ENCODE measurements at places on chromosomes 2 and 18.

GRCh38 chr2:8598295-8599165, 83.3 kb upstream of the ID2 start:
- DNase-seq, result no peak

DNA sequence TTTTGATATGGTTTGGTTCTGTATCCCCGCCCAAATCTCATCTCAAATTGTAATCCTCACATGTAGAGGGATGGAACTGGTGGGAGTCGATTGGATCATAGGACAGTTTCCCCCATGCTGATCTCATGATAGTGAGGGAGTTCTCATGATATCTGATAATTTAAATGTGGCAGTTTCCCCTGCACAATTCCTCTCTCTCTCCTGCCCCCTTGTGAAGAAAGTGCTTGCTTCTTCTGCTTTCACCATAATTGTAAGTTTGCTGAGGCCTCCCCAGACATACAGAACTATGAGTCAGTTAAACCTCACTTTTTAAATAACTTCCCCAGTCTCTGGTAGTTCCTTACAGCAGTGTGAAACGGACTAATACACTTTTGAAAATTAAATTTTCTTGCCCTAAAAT, 12.3 kb upstream of the KCNJ3 start:
- DNase-seq, result no peak

DNA sequence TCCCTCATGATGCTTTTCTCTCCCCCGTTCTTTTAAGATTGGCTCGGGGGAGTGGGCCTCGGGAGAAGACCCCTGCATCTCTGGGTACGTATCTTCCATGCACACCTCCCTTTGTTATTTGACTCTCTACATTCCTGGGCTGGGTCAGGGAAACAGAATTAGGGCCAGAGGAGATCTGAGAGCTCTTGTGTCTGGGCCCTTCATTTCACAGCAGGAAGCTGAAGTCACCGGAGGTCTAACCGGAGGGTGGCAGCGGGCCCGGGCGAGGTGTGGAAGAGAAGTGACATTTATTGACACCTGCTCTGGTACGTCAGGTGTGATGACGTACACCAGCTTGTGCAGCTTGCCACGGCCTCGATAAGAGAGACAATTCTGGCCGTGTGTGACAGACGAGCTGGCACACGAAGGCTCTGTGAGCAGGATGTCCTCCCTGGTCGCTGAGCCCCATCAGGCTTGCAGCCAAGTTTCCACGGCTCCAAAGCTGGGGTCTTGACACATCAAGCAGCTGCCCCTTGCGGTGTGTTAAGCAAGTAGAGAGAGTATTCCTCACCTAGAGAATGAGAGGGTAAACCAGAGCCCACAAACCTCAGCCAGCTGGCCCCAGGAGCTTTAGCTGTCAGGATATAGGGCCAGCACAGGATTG, 30.4 kb downstream of the TOGARAM2 start:
- DNase-seq, result no peak

- no peak for DNase-seq
These were observed 3.1 kb upstream of the SULT1C2 start for GRCh38 chr2:108285616-108286015.

GRCh38 chr2:74001781-74002504, 17.2 kb downstream of the TET3 start:
- DNase-seq, result no peak

- DNase-seq, result no peak
These were observed 22.0 kb downstream of the SMAD7 start for GRCh38 chr18:48928787-48929186.

DNA sequence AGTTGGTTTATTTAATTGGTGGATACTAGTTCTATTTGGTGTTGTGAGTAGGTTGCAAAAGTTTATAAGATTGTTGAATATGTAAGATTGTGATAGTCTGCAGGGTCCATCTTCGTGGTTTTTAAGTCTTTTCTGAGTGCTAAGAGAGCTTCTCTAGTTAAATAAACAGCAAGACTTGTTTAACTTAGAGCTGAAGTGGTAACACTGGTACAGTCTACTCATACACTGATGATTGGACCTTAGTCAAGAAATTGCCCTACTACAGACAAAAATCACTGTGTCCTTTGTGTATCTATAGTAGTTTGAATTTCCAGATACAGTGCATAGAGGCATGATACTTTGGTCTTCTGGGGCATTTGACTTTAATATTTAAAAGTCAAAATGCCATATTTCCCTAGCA, 94.6 kb downstream of the PHLPP1 start:
- no peak for DNase-seq

GRCh38 chr2:46964835-46965560, 49.4 kb upstream of the MCFD2 start:
- no peak for DNase-seq

- no peak for DNase-seq
These were observed 92.0 kb downstream of the DPP10 start for GRCh38 chr2:114534116-114535084.

DNA sequence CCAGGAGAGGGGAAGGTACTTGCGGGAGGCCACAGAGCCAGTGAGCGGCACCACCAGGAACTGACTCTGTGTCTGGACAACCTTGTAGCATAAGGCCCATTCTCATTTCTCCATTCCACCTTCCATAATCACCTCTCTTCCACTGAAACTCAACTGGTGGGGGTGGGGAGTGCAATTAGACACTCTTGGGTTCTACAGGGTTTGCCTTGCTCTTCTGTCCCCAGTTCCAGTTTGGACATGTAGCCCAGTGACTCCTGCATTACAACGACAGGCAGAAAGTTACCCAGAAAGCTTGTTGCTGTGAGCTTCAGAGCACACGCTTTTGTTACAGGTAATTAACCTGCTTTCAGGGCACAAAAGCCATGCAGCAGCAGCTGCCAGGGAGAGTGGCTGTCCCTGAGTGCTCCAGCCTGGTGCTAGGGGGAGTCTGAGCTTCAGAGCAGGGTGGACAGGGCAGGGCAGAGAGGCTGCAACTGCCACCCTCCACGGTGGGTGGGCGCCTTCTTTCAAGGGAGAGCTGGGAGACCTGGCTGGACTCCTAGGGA, 65.2 kb downstream of the COPS8 start:
- DNase-seq, result no peak

- DNase-seq, result no peak
These were observed 163.7 kb upstream of the NCK2 start for GRCh38 chr2:105580870-105581554.

DNA sequence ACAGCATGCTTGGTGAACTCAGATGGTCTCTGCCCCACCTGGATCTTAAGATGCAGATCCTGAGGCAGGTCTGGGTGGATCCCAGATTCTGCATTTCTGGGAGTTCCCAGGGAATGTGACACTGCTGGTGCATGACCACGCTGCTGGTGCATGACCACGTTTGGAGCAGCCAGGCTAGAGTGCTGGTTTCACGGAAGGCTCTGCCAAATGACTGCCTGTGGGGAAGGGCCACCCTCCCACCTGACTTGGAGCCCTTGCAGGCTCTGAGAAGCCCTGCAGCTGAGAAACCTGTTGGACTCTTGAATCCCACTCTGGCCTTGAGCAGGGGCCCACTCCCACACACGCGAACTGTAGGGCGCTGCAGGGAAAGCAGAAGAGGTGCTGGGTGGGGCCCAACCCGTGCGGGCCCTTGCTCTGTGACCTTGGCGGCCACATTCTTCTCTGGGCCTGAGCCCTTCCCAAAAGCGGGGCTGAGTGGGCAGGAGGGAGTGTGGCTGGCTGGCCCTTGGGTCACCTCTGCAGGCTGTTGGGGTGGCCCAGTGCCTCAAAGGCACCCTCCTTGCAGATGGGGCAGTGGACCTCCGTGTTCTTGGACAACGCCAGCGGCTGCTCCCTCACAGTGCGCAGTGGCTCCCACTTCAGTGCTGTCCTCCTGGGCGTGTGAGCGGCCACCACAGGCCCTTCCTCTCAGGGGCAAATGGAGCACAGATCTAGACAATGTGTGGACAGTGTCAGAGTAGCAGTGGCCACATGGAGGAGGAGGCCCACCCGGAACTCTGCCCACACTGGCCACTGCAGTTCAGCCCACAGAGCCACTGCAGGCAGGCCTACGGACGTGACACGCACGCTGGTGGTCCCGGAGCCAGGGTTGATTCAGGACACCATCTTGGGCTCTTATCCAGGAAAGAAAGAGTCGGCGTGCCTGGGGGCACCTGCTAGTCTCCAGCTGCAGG, 7.9 kb downstream of the ERFE start:
- DNase-seq, result no peak

DNA sequence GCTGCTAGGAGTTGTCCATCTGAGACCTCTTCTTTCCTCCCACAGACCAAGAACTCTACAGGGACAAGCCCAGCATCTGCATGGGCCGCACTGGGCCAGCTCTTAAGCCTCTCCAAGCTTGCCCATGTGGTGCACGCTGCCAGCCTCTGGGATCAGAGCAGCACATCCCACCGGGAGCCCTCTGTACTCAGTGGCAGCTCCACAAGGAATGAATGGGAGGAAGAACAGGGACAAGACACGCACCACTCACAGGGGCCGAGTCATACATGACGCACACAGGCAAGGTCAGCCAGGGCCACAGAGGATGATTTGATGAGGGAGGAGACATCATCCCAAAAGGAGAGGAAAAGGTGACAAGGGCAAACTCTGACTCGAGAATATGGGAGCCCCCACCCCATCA, 268.3 kb downstream of the KLHL29 start:
- no peak for DNase-seq

DNA sequence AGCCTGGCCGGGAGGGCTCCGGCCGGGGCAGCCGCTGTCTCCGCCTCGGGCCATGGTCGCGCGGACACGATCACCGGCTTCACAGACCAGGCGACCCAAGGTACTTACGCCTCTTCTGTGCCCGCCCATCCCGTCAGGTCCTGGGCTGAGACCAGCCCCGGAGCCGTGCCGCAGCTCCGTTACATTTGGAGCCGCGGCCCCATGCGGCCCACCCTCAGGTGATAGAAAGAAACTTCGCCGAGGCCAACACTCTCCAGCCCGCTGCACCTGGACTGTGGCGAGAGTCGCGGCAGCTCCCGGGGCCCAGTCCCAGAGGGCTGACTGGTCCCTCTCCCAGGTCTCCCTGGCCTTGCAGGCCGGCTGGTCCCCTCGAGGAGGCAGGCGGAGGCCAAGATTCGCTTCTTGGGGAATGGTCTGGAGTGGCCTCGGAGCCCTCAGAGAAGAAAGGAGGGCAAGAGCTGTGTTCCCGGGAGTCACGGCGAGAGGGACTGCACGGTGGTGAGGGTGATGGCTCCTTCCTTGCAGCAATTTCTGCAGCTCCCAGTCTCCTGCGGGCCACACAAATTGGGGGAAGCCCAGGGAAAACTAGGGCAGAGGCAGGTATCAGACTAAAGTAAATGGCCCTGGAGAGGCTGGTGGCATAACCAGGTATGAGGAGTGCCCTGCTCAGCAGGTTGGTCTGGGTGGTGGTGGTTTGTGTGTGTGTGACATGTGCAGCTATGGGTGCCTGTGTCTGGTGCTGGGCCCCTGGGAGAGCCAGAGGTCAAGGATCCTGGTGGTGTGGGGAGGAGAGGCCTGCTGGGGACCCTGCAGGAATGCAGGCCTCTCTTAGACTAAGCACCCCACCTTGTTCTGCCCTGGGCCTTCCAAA, 822 bp downstream of the GDF7 start:
- DNase-seq, result no peak

- DNase-seq, result no peak
These were observed 811 bp downstream of the ADD2 start for GRCh38 chr2:70767079-70767698.

GRCh38 chr2:45432406-45432805, 178.7 kb downstream of the SRBD1 start:
- no peak for DNase-seq

DNA sequence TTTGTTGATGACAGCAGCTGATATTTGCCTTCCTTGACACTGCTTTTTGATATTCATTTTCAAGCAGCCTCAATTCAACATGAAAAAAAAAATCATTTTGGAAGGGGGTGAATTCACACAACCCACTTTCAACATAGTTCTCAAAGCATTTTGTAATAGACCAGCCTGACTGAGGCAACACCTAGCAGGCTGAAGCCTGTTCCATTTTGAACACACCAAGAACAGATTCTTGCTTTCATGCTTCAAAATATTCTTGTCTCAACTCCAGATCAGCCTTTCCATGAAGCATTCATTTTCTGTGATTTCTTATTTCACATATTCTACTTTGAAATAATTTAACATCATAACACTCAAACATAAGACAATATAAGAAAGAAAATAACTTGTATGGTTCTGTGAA, 812.6 kb upstream of the POU3F3 start:
- DNase-seq, result no peak

DNA sequence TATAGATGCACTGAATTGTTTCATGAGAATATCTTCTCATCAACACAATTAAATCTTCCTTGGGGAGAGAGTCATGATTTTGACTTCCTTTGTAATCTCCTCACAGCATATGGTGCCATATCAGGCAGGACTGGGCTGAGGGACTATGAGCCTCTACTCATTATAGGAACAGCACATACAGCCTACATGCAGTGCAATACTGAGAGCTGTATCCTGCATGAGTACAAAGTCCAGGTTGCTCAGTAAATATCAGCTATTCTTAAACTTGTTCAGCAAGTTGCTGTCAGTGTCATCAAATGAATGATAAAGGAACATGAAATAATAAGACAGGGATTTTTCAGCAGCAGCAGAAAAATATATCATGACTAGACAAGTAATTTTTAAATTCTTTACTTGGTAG, 10.8 kb downstream of the DLGAP1 start:
- DNase-seq, result no peak

- DNase-seq, result no peak
These were observed 119.3 kb upstream of the ZSWIM2 start for GRCh38 chr2:186968277-186968676.

- no peak for DNase-seq
These were observed 24.1 kb downstream of the CFLAR start for GRCh38 chr2:201139836-201140604.

DNA sequence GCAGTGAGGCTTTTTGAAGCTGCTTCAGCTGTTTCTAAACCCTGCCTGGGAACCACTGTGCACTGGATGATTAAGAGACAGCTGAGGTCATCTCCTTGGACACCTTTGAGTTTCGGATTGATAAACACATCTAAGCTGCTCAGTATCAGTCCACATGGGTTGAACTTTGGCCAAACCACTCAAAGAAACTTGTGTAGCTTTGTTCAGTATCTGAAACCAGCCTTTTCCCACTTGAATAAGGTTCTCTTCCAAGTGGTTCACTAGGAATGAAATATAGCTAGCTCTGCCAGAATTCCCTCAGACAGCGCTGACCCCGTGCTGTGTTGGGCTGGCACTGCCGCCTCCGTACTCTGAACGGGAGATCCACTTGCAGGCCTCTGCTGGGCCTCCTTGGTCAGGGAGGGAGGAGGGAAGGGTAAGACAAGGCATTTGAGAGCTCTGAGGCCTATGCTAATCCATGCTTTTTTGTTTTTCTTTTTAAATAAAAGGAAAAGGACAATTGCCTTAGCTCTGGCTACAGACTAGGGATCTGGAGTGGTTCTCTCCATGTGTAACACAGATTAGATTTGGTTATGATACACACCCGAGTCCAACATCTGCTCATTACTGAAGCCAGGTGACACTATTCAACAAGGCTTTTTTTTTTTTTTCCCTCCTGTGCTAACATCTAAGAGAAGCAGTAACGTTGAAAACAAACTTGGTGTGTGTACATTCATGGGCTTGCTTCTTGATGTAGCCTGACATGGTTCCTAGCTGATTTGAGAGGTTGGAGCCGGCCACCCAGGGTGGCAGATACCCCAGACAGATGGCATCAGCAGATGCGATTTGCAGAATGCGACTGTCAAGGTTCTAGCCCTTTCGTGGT, 67.7 kb downstream of the NCK2 start:
- no peak for DNase-seq

GRCh38 chr2:174587579-174587978, 10.0 kb downstream of the WIPF1 start:
- DNase-seq, result no peak
